Activated CD4-positive, alpha-beta T cell treated with anti-CD3 and anti-CD28 coated beads, Interleukin-2, amount 50 U/mL, for 48 hours (primary cell): ENCODE measurements at places on chromosomes 1 and 21.

GRCh38 chr1:39788758-39789570, at the start of gene BMP8B:
Gene BMP8B (minus strand): TSS chr1:39788865. CDS start chr1:39788485, 380 bp downstream.
- DNase-seq = peak; percentile 62

DNA sequence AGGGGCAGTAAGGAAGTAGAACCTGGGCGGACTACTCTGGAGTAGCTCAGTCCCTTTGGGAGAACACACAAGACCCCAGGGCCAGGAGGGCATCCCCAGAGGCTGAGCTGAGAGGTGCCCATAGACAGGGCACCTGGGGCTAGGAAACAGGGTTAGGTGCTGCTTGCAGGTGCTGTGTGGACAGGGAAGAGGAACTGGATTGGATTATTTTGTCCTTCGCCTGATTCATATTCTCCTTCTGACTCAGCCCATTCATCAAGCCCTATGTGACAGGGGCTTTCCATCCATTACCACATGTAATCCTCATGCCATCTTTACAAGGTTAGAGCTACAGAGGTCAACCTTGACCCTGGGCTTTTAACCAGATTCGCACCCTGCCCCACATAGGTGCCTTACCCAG, 183.9 kb downstream of the C1orf94 start:
- no peak for DNase-seq

GRCh38 chr1:201253411-201253810, 29.9 kb upstream of the PKP1 start:
- no peak for DNase-seq

- DNase-seq = peak; percentile 77
Observed at GRCh38 chr1:96966536-96967138, 245.1 kb downstream of the PTBP2 start.

DNA sequence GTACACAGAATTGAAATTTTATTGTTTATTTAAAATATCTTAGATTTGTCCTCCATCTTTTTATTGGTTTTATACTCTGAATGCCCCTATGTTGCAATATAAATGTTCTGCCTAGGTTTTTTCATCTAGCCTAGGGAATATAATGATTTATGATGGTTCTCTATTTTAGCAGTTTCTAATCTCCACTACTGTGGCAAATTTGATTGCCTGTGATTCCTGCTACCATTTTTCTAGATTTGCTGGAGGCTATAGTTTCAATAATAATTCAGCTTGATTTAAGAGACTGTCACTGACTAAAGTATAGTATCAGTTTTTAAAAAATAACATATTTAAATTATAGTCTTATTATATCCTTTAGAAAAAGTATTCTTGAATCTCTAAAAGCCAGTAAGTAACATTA, 90.5 kb downstream of the USP25 start:
- DNase-seq = no peak

DNA sequence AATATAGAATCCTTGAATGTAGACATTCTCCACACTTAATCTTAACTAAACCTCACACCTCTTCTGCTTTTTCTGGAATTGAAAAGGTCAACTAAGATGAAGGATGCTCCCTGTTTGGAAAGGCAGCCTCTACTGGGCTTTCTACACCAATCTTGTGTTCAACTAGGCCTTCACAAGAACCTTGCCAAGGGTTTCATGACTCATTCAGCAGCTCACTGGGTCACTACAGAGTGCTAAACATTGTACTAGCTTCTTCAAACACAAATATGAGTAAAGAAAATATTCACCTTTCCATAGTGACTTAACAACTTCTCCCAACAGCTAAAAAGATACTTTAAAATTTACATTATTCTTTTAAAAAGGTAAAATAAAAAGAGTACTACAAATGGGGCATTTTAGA, 135.3 kb upstream of the PRMT6 start:
- DNase-seq = no peak

DNA sequence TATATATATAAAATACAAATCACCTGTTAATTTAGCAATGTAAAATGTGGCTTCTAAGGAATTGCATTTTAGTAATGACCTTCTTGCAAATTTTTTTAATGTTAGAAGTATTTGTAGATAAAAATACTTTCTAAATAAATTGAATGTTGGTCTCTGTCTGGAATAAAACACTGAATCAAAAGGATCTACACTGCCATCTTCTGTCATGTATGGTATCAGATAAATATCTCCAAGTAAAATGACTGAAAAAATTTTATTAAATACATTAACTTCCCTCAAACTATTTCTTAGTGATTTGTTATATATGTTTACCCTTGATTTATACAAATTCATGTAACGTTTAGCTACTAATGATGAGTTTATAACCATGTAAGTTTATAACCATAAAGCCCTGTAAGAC, 2029.3 kb downstream of the MRPL39 start:
- DNase-seq = no peak

GRCh38 chr1:111197598-111198284, 2.7 kb downstream of the DENND2D start:
- peak; percentile 65 for DNase-seq

DNA sequence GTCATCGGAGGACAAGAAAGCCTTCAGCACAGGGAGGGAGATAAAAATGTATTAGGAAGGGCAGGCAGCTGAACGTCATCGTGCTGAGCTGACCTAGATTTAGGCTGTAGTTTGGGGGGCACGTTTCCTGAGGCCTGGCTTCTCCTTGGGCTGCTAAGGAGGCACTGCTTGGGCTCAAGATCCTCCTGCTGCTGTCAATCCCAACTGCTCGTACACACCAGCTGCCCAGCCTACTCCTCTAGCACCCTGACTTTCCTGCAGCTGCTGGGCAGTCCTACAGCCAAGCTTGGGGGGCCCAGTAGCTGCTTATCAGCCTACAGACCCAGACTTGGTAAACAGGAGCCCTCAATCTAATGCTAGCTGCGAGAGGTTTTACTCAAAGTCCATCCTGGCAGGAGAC, 6.2 kb downstream of the TMEM35B start:
- no peak for DNase-seq

DNA sequence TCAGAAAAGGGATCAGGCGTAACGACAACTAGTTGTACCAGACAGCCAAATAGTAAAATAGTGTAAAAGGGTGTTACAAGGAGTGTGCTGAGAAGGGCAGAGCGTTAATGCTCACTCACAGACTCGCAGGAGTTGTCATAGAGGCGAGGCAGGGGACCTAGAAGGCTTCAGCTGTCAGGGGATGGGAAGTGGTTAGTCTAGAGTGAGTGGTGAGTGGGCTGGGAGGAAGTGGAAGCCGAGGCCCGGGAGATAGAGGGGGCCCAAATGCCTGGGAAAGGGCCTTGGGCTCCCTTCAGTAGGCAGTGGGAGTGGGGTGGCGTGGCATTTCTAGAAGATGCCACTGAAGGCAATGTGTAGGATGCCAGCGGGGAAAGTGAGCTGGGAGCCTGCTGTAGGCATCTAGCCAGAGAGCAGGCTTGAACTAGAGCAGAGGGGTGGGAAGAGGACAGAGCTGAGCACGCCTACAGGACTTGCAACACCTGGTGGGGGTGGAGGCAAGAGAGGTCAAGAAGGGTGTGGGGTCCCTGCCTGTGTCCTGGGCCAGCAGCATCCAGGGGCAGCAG, 10.3 kb downstream of the SLC6A17 start:
- no peak for DNase-seq

DNA sequence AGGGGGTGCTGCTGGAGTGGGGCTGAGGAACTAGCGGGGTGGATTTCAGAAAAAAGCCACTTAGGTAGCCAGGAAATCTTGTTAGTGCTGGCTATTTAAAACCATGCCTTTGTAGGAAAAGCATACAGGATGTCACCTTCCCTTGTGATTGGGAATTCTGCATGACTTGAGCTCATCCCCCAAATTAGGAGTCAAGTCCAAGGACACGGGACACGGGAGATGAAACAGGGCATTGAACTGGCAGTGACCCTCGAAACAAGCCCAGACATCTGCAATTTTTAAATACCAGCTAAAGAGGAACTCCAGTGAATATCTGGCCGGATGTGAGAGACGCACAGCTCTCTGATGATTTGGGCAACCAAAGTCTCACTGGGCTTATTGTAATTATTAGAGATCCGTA, 32.8 kb downstream of the C2CD2 start:
- DNase-seq = no peak

GRCh38 chr1:66607458-66607857, 73.5 kb downstream of the SGIP1 start:
- DNase-seq = no peak

GRCh38 chr1:107003972-107004371, 52.5 kb upstream of the PRMT6 start:
- no peak for DNase-seq

DNA sequence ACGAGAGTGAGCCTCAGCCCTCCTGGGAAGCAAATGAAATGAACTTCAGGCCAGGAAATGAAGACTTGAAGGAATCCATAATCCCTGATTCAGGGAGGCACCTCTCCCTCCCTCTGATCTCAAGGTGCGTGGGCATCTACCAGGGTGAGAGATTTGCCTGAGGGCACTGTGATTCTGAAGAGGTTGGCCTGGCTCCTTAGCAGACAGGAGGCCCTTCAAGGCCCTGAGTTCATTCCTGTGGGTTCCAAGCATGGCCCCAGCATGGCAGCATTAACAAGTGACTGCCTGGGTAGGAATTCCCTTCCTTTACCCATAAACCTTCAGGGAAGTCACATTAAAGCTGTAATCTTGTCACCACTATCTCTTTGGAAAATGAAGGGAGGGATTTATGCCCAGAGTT, 29.8 kb upstream of the IFNGR2 start:
- no peak for DNase-seq

DNA sequence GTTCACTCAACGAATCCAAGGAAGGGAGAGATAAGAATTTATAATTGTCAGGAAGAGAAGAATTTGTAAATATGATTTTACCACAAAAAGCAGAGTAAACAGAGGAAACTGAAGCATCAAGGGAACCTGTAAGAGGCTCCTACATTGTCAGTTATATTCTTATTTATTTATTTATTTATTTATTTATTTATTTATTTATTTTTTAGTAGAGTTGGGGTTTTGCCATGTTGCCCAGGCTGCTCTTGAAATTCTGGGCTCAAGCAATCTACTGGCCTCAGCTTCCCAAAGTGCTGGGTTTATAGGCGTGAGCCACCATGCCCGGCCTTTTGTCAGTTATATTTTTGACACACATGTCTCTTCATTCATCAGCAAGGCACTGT, 47.1 kb downstream of the FCRL3 start:
- DNase-seq = no peak

DNA sequence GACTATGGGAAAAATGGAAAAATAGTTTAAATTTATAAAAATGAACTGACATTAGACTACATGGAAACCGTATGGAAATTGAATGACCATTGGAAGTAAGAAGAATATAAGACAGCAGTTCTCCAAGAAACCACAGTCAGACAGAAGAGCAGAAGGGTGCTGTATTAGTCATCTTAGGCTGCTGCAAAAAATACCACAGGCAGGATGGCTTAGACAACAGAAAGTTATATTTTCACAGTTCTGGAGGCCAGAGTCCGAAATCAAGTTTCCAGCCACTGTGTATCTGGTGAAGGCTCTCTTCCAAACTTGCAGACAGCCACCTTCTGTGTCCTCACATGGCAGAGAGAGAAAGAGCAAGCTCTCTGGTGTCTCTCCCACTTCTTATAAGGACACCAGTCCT, 175.2 kb downstream of the DSCAM start:
- DNase-seq = no peak

DNA sequence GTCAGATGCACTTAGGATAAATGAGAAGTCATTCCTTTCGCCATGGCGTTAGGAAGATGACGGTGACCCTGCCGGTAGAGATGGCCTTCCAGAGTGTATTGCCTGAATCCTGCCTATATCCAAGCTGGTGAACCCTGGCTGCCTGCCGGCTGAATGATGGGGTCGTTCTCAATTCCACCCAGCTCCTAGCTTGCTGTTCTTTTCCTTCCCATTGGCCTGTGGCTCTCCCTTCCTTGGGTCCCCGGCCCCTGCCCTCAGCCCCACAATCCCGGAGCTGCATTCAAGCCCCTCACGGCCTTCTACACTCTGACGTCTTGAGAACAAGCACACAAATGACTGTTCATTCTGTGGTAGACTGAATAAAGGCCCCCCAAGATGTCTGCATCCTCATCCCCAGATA, 28.2 kb upstream of the ZBTB21 start:
- DNase-seq = no peak

GRCh38 chr1:203321273-203322052, 16.1 kb downstream of the BTG2 start:
- no peak for DNase-seq

DNA sequence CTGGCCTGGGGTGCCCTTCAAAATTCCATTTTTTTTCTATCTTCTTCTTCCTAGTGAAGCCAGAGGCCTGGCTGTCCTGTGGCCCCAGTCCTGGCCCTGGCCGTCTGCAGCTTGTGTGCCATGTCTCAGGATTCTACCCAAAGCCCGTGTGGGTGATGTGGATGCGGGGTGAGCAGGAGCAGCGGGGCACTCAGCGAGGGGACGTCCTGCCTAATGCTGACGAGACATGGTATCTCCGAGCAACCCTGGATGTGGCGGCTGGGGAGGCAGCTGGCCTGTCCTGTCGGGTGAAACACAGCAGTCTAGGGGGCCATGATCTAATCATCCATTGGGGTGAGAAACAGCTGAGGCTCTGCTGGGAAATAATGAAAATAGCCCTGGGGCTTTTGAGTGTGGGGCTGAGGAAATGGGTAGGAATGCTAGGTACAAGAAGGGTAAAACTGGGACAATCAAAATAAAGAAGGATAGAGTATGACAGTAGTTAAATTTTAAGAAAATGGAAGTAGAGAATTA, 2.1 kb downstream of the CD1E start:
- DNase-seq = no peak

GRCh38 chr1:45512641-45513054, 9.0 kb downstream of the PRDX1 start:
- peak; percentile 62 for DNase-seq

DNA sequence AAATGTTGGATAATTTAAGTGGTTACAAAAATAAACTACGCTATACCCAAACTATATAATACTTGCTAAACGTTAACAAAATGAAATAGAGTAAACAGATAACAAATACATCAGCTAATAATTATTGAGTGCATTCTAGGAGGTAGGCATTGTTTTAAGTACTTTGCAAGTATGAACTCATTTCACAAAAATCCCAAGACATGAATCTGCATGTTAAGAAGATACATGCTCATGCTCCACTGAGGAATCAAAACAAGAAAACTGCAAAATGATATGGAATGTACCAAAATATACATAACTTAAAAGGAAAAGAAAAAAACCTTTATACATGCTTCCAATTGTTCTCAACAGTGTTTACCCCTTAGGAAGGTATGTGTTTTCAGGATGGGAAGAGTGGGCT, 2.5 kb downstream of the FRRS1 start:
- DNase-seq = no peak

GRCh38 chr1:231706934-231707333, 80.3 kb downstream of the DISC1 start:
- DNase-seq = no peak

DNA sequence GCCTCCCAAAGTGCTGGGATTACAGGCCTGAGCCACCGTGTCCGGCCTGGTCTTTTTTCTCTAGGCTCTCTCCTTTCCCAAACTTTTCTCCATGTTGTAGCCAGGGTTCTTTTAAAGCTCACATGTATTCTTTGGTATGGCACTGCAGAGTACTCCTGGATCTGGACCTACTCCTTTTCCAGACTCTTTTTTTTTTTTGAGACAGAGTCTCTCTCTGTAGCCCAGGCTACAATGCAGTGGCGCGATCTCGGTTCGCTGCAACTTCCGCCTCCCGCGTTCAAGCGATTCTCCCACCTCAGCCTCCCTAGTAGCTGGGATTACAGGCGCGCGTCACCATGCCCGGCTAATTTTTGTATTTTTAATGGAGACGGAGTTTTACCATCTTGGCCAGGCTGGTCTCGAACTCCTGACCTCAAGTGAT, 602 bp upstream of the MED18 start:
- no peak for DNase-seq

GRCh38 chr1:213484333-213484732, 433.3 kb downstream of the RPS6KC1 start:
- no peak for DNase-seq
